ENCODE measurements at places on chromosomes 2 and 18.

DNA sequence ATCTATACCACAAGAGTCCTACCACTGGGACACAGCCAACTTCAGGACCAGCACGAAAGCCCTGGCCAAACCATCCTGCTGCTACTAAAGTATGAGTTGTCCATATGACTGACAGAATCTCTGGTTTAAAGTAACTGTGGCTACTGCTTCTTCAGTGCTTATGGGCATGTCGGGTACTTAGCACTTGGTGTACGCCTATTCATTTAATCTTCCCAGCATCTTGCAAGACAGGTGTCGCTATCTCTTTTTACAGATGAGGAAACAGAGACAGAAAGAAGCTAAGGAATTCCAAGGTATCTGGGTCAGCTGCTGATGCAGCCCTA is 203.4 kb upstream of the ID2 start:
- DNase-seq: no peak

GRCh38 chr18:58117786-58118403 is 73.9 kb downstream of the NEDD4L start:
- no peak for DNase-seq

DNA sequence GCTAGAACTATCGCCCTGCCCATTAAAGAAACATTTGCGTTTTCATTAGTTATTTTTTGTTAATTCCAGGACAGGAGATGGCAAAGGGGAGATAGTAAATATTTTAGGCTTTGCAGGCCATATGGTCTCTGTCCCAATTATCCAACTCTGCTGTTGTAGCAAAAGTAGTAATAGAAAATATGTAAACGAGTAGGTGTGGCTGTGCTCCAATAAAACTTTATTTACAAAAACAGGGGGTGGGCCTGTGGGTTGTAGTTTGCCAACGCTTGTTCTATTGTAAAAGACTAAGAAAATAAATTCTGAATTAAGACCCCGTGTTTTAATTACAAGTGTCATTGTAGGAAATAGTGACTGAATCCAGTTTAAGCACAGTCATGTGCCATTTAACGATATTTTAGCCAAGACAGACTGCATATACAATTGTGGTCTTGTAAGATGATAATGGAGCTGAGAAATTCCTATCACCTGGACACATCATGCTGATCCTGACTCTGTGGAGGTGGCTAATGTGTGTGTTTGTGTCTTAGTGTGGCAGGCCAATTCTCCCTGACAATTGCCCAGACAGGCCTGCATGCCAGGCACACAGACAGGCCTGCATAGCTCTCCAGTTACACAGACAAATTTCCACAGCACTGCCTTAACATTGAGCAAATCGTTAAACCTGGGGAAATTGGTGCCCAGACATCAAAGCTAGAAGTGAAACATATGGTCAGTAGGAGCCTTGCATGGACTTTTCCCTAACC is 76.4 kb downstream of the SKA1 start:
- DNase-seq: no peak

GRCh38 chr2:80028051-80028450 is 276.5 kb downstream of the LRRTM1 start:
- DNase-seq: no peak

DNA sequence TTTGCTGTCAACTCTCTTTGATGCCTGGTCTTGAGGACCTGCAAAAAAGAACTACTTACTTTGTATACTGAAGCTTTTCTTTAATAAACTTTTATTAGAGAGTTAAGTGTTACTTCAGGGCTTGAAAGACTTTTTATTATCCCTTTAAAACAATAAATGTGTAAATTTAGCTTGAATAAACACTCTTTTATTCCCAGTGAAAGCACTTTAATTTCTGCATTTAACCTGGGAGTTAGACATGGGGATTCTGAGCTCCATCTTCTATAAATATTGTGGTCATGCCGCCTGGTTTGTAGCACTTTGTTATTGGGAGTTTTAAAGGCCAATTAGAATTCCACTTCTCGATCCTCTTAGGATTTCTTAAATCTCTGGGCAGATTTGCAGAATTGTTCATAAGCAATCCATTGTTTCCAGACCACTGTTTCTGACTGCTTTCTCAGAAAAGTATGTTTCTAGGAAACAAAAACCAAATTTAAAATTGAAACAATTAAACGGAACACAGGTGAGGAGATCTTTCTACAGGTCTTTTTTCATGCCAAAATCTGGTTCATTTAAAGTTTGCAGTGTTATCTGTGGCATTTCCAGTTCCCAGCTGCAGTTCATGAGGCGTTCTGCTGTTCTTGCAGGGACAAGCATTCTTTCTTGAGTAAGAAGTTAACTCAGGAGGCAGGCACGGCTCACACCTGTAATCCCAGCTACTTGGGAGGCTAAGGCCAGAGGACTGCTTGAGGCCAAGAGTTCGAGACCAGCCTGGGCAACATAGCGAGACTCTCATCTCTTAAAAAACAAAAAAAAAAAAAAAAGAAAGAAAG is 18.1 kb upstream of the E2F6 start:
- DNase-seq: no peak

GRCh38 chr2:66805016-66805865 is 370.3 kb downstream of the MEIS1 start:
- no peak for DNase-seq

DNA sequence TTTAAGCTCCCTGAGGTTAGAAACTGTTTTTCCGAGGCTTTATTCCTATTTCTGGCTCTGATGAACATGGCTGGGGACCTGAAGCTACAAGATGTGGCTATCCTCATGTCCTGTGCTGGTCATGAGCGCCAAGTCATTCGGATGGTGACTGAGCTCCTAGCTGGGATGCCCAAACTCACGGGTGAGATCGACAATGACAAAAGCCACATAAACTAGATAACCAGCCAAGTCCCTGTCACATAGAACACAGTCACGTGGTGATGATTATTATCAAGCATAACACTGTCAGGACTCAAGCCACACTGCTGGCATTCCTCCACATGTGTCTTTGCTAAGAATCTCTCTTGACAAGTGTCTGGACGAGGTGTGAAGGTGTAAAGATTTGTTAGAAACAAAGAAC is 274.9 kb downstream of the CLIP4 start:
- DNase-seq: no peak

DNA sequence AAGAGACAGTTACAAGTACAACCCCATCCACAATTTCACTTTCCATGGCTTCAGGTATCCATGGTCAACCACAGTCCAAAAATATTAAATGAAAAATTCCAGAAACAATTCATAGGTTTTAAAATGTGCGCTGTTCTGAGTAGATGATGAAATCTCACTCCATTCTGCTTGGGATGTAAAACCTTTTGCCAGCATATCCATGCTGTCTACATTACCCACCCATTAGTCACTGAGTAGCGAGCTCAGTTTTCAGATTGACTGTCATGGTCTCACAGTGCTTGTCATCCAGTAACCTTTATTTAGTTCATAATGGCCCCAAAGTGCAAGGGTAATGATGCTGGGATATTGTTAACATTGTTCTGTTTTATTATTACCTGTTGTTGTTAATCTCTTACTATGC is 40.5 kb downstream of the SMAD4 start:
- no peak for DNase-seq

DNA sequence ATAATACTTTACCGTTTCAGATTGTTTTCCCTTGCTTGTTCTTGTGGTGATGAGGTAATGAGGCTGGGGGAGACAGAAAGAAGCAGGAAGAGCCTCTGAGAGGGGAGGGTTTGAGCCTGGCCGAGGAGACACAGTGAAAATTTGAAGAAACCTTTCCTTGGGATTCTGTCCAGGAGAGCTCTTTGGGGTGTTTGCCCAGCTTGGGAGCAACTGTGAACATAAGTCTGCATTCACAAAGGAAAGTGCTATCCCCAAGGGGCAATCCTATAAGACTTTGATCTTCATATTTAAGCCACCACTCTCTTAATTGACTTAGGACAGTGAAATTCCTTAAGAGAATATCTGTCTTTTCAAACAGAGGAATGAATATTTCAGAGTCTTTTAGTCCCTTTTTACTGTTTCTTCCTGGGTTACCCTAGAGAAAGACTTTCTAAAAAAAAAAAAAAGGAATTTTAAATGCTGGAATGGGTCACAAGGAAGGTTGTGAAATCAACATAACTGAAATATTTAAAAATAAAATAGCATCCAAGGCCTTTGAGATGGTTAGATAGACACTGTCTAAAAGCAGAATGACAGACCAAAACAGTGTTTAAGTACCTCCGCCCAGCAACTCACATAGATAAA is 52.5 kb upstream of the STAM2 start:
- DNase-seq: no peak

DNA sequence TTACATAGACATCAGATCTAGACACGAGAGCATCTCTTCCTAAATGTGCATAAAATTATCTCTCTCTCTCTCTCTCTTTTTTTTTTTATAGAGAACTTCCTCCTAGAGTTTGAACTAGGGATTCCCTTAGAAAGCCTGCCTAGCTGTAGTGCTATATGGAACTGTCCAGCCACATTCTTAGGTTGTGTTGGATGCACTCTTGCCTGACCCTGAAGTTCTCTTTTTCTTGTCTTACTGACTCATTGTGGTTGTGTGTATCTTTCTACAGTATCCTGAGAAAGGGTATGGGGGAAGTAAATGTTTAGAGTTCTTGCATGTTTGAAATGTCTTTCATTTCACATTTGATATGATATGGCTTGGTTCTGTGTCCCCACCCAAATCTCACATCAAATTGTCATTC is 368.2 kb downstream of the CDH2 start:
- DNase-seq: no peak

- peak; percentile 8 for DNase-seq
Measured at GRCh38 chr2:26559556-26559955, 81.6 kb downstream of the CIB4 start.

DNA sequence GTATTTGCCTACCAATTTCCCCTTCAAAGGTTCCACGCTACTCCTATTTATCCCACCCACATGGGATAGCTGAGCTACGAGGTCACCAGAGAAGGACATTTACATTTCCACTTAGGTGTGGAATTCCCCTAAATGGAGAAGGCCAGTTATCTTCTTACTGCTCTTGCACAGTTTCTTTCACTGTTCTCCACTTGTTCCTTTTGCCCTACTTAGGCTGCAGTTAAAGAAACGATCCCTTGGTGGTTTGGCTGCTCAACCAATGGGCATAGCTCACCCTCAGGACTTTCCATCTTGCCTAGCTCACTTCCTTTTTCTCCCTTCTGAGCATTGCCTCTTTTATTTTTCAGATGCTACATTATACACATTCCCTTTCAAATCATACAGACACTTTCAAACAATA is 11.2 kb upstream of the NABP1 start:
- no peak for DNase-seq

DNA sequence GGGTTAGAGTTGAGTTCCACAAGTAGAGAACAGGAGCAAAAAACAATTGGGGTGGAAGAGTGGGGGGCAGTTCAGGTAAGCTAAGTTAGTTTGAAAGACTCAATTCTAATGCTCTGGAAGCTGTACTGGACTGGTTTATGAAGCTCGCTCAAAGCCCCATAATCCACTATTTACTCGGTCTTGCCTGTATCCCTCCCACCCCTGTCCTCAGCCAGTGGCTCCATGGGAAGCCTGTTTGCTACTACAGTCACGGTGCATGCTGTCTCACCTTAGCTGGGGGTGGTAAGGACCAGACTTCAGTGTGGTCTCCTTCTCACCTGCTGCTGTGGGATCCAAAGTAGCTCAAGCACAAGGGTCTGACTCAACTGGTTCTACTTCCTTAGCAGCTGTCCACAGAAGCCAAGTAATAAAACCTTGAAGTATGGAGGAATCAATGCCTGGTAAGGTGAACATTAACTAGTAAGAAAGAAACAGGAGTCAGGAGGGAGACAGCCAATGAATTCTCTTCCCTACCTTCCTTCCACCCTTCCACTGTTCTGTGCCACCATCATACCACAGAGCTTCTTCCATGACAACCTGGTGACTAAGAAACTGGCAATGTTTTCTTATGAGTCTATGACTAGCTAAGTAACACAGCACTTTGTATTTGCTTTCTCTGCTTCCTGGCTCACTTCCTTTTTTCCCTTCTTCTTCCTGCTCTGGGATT is 230.8 kb downstream of the SRBD1 start:
- DNase-seq: no peak

DNA sequence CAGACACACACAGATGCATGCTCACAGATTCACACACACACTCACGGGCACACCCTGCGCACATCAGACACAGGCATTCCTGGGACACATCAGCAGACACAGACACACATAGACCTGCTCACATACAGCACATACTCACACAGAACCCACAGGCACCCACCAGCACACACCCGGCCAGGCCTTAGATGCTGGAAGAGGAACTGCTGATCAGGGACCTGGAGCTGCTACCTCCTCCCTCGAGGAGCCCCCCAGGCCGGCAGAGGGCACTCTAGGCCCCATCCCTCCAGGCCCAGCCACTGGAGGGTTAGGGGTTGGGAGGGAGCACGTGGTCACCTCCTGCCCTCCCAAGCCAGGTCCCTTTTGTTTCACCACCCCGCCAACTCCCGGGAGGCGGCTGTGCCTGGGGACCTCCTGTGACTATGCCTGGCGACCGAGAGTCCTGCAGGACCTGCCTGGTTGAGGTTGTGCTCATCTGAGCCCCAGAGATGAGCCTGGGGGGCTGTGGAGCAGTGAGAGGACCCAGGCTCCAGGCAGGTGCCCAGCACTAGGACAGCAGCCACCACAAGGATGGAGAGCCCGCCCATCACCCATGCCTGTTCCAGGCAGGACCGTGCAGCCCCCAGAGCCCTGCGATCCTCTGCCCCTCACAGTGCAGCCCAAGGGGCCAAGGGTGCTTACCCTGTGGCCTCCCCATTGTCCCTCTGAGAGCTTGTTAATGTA is 21.0 kb upstream of the PTMA start:
- DNase-seq: no peak

GRCh38 chr2:15205562-15205961 is 355.6 kb downstream of the NBAS start:
- DNase-seq: no peak

DNA sequence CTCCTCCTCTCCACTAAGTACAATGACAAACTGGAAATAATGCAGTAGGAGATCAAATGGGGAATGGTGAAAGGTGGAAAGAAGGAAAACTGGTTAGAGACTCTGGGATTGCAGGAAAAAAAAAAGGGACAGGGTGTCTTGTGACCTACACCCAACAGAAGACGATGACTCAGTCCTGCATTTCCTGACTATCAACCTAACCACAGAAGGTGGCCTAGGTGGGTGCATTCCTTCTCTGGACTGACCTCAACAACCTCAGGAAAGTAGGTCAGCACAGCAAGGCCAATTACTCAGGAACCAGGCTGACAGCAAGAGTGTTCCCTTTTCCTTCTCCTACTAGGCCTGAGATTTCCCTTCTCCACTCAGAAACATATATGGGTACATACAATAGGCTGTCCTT is 1386.4 kb upstream of the ZEB2 start:
- DNase-seq: no peak

DNA sequence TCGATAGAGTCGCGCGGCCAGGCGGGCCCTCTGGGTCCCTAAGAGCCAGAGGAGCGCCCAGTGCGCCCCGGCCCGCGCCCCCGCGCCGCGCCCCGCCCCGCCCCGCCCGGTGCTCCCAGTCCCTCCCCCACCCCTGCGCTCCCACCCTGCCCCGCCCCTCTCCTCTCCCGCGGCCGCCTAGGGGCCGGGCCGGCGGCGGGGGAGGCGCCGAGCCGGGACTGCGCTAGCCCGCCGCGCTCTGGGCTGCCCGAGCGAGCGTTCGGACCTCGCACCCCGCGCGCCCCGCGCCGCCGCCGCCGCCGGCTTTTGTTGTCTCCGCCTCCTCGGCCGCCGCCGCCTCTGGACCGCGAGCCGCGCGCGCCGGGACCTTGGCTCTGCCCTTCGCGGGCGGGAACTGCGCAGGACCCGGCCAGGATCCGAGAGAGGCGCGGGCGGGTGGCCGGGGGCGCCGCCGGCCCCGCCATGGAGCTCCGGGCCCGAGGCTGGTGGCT is at the start of gene GPC1:
TSS of gene GPC1 (plus strand) at position 207 of the 491 bp plus-strand sequence. CDS start at position 463, 256 bp downstream.
- DNase-seq: peak; percentile 87

- no peak for DNase-seq
Measured at GRCh38 chr2:61378281-61378680, 92.6 kb downstream of the USP34 start.

GRCh38 chr2:86286516-86286915 is 50.9 kb downstream of the REEP1 start:
- DNase-seq: no peak

All from left hindlimb (tissue), 1 donor.